A549 treated with CORT108297 at 1 μM for 4 hours (cell line): ENCODE measurements at places on chromosomes 5 and 9. TPM values are rescaled to one million over a fixed set of nuclear protein-coding genes. Genes with fewer than 3 reads are reported as not detected.

The MCCC2 gene
- total RNA-seq: 38.0 to 45.4 TPM (median 41.3 TPM) in 5 replicates

The PAPPA gene
- 24.8 to 45.0 TPM (median 35.3 TPM) in 5 replicates for total RNA-seq

The EFNA5 gene
- total RNA-seq: 17.4 to 22.3 TPM (median 21.0 TPM) in 5 replicates

The ELOVL7 gene
- 9.0 to 14.3 TPM (median 11.7 TPM) in 5 replicates for total RNA-seq

The PCDHB10 gene
- 0.02 to 0.03 TPM in 2 of 5 replicates, not detected in the others for total RNA-seq

The SLC25A2 gene
- 0.05 TPM in 1 of 5 replicates, not detected in the others for total RNA-seq

The DOCK2 gene
- 1.3 to 4.0 TPM (median 2.9 TPM) in 5 replicates for total RNA-seq

The POLR3G gene
- 12.9 to 16.7 TPM (median 14.0 TPM) in 5 replicates for total RNA-seq

The FAM221B gene
- total RNA-seq: not detected in 5 replicates

The IFNA6 gene
- not detected in 5 replicates for total RNA-seq

The TMEM167A gene
- 68.3 to 86.8 TPM (median 82.0 TPM) in 5 replicates for total RNA-seq

The SPATA31A3 gene
- total RNA-seq: not detected in 5 replicates

The FCN2 gene
- total RNA-seq: not detected in 5 replicates

The ANP32B gene
- 285 to 346 TPM (median 297 TPM) in 5 replicates for total RNA-seq

The LCN1 gene
- total RNA-seq: 0.12 TPM in 1 of 5 replicates, not detected in the others

The SLC36A3 gene
- total RNA-seq: not detected in 5 replicates

The ADAMTS16 gene
- total RNA-seq: 1.6 to 2.5 TPM (median 1.6 TPM) in 5 replicates

The PHF24 gene
- 0.03 to 0.18 TPM (median 0.10 TPM) in 5 replicates for total RNA-seq

The PCDHA10 gene
- total RNA-seq: 0.01 to 0.02 TPM (median 0.02 TPM) in 3 of 5 replicates, not detected in the others

The SLC44A1 gene
- 20.7 to 33.6 TPM (median 28.5 TPM) in 5 replicates for total RNA-seq

The FAM13B gene
- total RNA-seq: 11.7 to 19.2 TPM (median 12.9 TPM) in 5 replicates

The QRFP gene
- total RNA-seq: not detected in 5 replicates

The SPATA24 gene
- 4.3 to 6.3 TPM (median 5.3 TPM) in 5 replicates for total RNA-seq

The LECT2 gene
- total RNA-seq: not detected in 5 replicates

The TRAF1 gene
- 3.8 to 7.2 TPM (median 4.7 TPM) in 5 replicates for total RNA-seq

The PCDHGA10 gene
- 0.01 to 0.02 TPM (median 0.02 TPM) in 3 of 5 replicates, not detected in the others for total RNA-seq

The NTNG2 gene
- total RNA-seq: 1.6 to 2.4 TPM (median 1.9 TPM) in 5 replicates

The RMRP gene
- 4.2 to 11.7 TPM (median 7.0 TPM) in 3 of 5 replicates, not detected in the others for total RNA-seq

The BTNL8 gene
- not detected in 5 replicates for total RNA-seq

The CLIC3 gene
- 2.7 to 4.5 TPM (median 3.8 TPM) in 5 replicates for total RNA-seq

The ZDHHC21 gene
- total RNA-seq: 1.8 to 3.2 TPM (median 2.8 TPM) in 5 replicates

The DBH gene
- not detected in 5 replicates for total RNA-seq

The ITK gene
- 0.02 to 0.13 TPM (median 0.09 TPM) in 3 of 5 replicates, not detected in the others for total RNA-seq

The SPOCK1 gene
- total RNA-seq: 12.6 to 19.6 TPM (median 18.6 TPM) in 5 replicates

The ZNF618 gene
- total RNA-seq: 7.8 to 11.8 TPM (median 11.0 TPM) in 5 replicates

The SSBP2 gene
- 8.2 to 9.7 TPM (median 9.1 TPM) in 5 replicates for total RNA-seq

The CCIN gene
- total RNA-seq: 0.05 TPM in 1 of 5 replicates, not detected in the others

The GARIN3 gene
- not detected in 5 replicates for total RNA-seq

The NMUR2 gene
- total RNA-seq: 0.03 to 0.09 TPM (median 0.06 TPM) in 5 replicates

The RAB24 gene
- 22.0 to 29.4 TPM (median 28.2 TPM) in 5 replicates for total RNA-seq

The PCYOX1L gene
- total RNA-seq: 2.6 to 2.9 TPM (median 2.6 TPM) in 5 replicates

The FXN gene
- total RNA-seq: 25.3 to 29.8 TPM (median 27.5 TPM) in 5 replicates

The EIF4E1B gene
- total RNA-seq: not detected in 5 replicates

The CDKN2B gene
- total RNA-seq: not detected in 5 replicates

The TCF7 gene
- 12.6 to 16.6 TPM (median 15.3 TPM) in 5 replicates for total RNA-seq

The CD72 gene
- 0.06 to 0.18 TPM (median 0.12 TPM) in 4 of 5 replicates, not detected in the other for total RNA-seq

The GZMA gene
- total RNA-seq: not detected in 5 replicates

The SHOC1 gene
- not detected in 5 replicates for total RNA-seq

The PCDHGA11 gene
- 0.02 to 0.03 TPM (median 0.02 TPM) in 4 of 5 replicates, not detected in the other for total RNA-seq

The DRD1 gene
- 0.28 to 0.96 TPM (median 0.47 TPM) in 5 replicates for total RNA-seq

The PAX5 gene
- total RNA-seq: 0.01 to 0.06 TPM (median 0.02 TPM) in 4 of 5 replicates, not detected in the other

The SCAMP1 gene
- 15.9 to 28.5 TPM (median 25.3 TPM) in 5 replicates for total RNA-seq

The NR5A1 gene
- 0.03 to 0.06 TPM (median 0.03 TPM) in 4 of 5 replicates, not detected in the other for total RNA-seq

The PDZD2 gene
- 0.10 to 0.27 TPM (median 0.12 TPM) in 5 replicates for total RNA-seq

The PDGFRB gene
- 0.10 to 0.35 TPM (median 0.30 TPM) in 5 replicates for total RNA-seq

The ITGA1 gene
- 1.0 to 1.5 TPM (median 1.1 TPM) in 5 replicates for total RNA-seq

The CDO1 gene
- 0.08 TPM in 1 of 5 replicates, not detected in the others for total RNA-seq
